ENCODE measurements at places on chromosomes 1 and 21.

DNA sequence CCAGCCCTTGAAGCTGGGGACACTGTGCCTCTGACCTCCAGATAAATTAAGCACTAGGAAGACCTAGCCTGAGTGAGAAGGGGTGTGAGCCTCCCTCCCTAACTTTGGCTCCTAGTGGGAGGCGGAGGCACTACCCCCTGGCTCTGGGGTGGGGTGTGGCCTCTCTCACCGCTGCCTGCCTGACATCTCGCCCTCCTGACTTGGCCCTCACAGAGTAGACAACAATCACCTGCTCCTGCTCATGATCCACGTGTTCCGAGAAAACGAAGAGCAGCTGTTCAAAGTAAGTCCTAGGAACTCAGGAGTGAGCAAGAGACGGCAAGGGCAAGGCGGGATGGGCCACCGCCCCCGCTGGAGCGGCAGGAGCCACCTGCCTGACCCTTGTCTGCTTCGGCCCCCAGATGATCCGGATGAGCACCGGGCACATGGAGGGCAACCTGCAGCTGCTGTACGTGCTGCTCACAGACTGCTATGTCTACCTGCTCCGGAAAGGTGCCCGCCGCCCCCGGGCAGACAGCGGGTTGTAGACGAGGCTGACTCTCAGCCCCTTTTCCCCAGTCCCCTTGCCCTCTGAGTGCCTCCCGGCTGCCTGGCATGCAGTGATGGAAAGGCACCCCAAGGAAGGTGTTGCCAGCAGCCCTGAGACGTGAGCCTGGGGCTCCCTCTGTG lies 8.1 kb upstream of the SLC25A34 start:
- no peak for DNase-seq

DNA sequence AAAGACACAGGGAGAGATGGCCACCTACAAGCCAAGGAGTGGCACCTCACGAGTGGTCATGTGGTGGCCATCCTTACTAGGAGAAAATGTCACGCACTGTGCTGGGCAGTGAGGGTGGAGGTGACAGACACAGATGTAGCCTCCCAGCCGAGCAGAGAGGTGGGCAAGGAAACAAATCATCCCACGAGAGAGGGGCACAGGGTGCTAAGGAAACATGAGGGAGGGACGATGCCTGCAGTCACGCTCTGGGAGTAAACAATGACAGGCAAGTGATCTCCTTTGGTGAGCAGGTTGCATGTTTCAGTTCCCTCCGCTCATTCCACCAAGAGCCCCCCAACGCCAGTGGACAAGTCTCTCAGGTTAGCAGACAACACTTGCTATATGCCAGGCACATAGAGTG lies 65.8 kb downstream of the CD247 start:
- no peak for DNase-seq

- DNase-seq: no peak
Observed at GRCh38 chr1:204873176-204873575, 2.5 kb downstream of the NFASC start.

GRCh38 chr1:234320069-234320468 lies 53.2 kb upstream of the COA6 start:
- DNase-seq: no peak

GRCh38 chr1:18010945-18011344 lies 96.7 kb upstream of the IGSF21 start:
- DNase-seq: no peak

GRCh38 chr21:44756423-44757185 lies 45.0 kb downstream of the UBE2G2 start:
- no peak for DNase-seq
